ENCODE measurements at places on chromosomes 16 and 17.

DNA sequence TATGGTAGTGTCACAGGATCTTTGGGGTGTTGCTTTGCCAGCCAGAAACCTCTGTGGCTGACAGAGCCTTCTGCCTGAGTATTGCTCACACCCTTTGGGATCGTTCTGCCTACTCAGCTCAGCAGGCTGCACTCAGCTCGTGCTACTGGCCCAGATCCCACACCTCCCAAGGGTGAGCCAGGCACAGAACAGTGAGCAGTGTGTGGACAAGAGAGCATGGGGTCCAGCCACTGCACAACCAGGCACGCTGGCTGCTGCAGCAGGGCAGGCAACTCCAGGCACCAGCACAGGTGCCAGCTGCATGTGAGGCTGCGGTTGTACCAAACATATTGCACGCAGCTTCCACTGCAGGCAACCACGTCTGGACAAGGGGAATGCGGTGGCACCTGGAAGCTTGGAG is 84.9 kb downstream of the CYB561 start:
- no peak for DNase-seq

DNA sequence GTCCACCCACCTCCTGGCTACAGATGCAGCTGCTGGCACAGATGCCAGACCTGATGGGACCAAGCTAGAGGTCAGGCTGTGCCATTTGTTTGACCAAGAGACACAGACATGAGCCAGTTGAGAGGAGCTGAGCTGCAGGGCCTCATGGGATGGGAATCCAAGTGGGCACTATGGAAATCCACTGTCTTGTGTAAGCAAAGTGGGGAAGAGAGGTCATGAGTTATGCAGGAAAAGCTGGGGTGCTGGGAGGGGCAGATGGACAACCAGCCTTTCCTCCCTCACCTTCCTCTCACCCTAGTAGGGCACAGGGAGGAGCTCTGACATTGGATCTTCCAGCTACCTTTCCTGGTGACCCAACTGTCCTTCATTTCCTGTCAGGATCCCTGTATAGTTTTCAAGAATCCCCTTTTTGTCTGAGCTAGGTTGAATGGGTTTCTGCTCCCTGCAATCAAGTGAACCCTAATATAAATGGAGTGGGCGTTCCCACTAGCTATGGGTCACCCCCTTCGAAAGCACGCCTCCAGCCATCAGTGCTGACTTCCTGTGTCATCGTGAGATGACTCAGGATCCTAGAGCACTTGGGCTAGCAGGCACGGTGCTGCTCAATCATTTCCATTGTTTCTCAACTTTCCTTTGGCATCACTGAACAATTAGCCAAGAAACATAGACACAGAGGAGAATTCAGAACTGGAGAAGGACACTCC is 13.6 kb downstream of the ATPAF2 start:
- DNase-seq, result no peak

GRCh38 chr16:31206776-31207175 is 4.2 kb upstream of the PYCARD start:
- DNase-seq, result no peak

DNA sequence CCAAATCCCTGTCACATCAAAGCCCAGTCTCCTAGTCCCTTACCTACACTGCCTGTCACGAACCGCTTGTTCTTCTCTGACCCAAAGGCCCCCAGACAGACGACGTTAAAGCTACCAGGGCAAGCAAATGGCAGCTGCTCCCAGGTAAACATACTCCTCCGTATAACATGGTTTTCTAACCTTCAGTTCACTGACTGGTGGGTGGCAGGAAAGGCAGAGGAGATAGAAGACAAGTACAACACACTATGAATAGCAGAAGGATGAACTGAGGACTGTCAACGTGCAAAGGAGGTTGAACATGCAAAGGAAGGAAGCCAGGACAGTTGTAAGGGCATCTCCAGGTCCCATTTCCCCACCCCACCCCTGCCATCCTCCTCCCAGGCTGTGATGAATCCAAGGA is 449.8 kb downstream of the SHISA9 start:
- DNase-seq, result no peak

DNA sequence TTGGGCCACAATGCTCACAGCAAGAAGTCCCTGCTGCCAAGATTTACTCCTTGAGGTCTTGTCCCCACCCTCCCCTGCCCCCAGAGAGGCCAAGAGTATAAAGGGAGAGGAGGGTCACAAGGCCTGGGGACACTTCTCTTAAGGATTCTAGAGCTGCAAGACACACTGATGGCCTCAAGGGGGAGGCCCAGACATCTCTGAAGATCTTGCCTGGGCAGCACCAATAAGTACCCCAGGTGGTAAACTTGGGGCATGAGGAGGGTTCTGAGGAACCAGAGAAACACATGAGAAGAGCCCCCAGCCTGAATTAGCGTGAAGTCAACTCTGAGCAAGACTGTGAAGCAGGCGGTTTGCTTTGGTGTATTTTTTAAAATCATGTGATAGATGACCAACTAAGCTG is 26.8 kb upstream of the MTMR4 start:
- no peak for DNase-seq

Measured in stimulated activated CD8-positive, alpha-beta memory T cell treated with anti-CD3 and anti-CD28 coated beads, Interleukin-12 subunit alpha, Interleukin-12 subunit beta, amount 100 ng/mL, for 4 hours (primary cell).